ENCODE measurements at places on chromosomes 4 and X. TPM values are rescaled to one million over a fixed set of nuclear protein-coding genes. Genes with fewer than 3 reads are reported as not detected.
A peak's percentile ranks its signal among the peaks of the same experiment; 100 is the strongest.

Gene ZAR1
- not detected for total RNA-seq

Gene ARSJ
- total RNA-seq: not detected

- H3K36me3 ChIP-seq: no peaks in the 10 kb centered on the region
- H3K27ac ChIP-seq: no peak overlapping the region
- no peaks in the 10 kb centered on the region for H3K27me3 ChIP-seq
- no peak overlapping the region for H3K4me3 ChIP-seq
These were observed 8.4 kb downstream of the ANK2 start for GRCh38 chr4:113057891-113058290.

DNA sequence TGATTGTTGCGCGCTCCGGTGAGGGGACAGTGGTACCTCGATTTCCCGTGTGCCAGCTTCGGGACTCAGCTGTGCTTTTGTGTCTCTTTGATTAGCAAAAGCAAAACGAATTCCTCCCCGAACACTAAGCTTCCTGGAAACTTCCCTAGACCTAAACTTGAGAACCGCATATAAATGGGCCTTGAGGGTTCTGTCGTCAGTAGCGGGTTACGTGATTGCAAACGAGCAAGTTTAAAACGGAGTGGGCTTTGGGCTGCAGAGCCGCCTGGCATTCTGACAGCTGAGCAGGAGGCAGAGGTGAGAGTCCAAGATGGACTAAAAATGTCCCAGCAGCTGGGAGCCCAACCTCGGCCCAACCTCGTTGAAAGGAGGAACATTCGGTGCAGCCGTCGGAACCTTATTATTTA, 1.2 kb upstream of the TAPT1 start:
- no peaks in the 10 kb centered on the region for H3K27me3 ChIP-seq
- H3K36me3 ChIP-seq: peaks cover 13% of the 10 kb centered on the region
- peaks cover 66% of the 10 kb centered on the region for H3K4me1 ChIP-seq
- DNase-seq: peak; percentile 13

DNA sequence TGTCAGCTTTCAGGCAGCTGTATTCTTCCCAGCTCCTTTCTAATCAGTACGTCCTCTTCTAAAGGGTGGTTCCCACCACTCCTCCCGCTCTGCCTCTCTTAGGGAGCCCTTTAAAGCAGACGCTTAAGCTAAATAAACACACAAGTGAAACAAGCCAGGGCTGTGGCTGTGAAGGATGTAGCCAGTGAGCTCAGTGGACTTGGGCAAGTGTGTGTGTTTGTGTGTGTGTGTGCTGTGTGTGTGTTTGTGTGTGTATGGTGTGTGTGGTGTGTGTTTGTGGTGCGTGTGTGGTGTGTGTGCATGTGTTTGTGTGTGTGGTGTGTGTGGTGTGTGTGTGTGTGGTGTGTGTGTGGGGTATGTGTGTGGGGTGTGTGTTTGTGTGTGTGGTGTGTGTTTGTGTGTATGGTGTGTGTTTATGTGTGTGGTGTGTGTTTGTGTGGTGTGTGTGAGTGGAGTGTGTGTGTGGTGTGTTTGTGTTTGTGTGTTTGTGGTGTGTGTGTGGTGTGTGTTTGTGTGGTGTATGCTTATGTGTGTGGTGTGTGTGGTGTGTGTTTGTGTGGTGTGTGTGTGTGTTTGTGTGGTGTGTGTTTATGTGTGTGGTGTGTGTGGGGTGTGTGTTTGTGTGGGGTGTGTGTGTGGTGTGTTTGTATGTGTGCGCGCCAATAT, 283.3 kb downstream of the PTTG2 start:
- H3K27me3 ChIP-seq: no peaks in the 10 kb centered on the region
- no peaks in the 10 kb centered on the region for H3K36me3 ChIP-seq
- H3K27ac ChIP-seq: no peak overlapping the region
- H3K4me3 ChIP-seq: no peak overlapping the region

Gene ZNF157
- total RNA-seq: 0.50 TPM

Gene SMIM31
- total RNA-seq: not detected

Gene MBNL3
- 14.7 TPM for total RNA-seq

DNA sequence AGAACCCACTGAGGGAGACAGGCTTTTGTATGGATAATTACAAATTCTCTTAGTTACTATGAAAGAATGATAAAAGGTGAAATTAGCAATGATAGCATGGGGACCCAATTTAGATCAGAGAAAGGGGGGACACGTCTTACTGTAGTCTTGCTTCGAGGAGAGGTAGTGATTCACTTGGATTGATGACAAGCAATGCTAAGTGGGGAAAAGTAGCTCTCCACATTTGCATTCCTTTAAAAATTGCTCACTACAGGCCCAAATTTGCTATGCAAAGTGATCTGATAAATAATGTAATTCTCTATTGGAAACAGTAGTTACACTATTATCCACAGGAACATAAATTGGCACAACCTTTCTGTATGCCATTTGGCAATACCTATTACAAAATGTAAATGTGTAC, 42.5 kb upstream of the MAP3K15 start:
- H3K4me1 ChIP-seq: peaks cover 37% of the 10 kb centered on the region
- H3K27me3 ChIP-seq: no peaks in the 10 kb centered on the region
- H3K36me3 ChIP-seq: peaks cover 2% of the 10 kb centered on the region
- DNase-seq: no peak
- no peak overlapping the region for H3K4me3 ChIP-seq
- no peak overlapping the region for H3K27ac ChIP-seq

DNA sequence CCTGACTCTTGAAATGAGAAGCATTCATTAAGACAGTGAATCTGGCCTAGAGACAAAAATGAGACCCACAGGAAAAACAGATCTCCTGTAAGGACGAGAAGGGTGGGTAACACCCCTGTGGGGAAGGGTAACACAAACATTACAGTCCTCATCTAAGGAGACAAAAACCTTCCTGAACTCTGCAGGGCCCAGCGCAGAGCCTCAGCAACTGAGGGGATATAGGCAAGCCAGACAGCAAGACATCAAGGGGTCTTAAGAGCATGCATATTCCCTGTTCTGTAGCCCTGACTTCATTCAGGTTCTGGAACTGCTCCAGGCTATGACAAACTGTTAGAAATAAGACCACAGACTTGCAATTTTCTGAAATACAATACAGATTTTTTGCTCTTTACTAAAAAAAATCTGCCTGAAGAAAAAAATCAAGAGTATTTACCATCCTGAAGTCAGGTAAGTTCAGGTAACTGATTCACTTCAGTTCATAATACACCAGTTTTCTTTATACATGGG, 15.5 kb downstream of the COX18 start:
- DNase-seq: no peak
- no peak overlapping the region for H3K4me3 ChIP-seq
- peaks cover 17% of the 10 kb centered on the region for H3K4me1 ChIP-seq

GRCh38 chrX:107850422-107850765, 24.7 kb downstream of the MID2 start:
- H3K4me3 ChIP-seq: no peak overlapping the region
- no peaks in the 10 kb centered on the region for H3K27me3 ChIP-seq
- H3K27ac ChIP-seq: no peak overlapping the region
- no peak for DNase-seq
- H3K36me3 ChIP-seq: peaks cover 9% of the 10 kb centered on the region

Gene CSAG2
- not detected for total RNA-seq

GRCh38 chr4:75004755-75005668, 72.1 kb downstream of the PARM1 start:
- no peak overlapping the region for H3K4me3 ChIP-seq
- no peaks in the 10 kb centered on the region for H3K27me3 ChIP-seq
- H3K36me3 ChIP-seq: no peaks in the 10 kb centered on the region
- no peaks in the 10 kb centered on the region for H3K4me1 ChIP-seq
- no peak overlapping the region for H3K27ac ChIP-seq

GRCh38 chr4:153099391-153100140, 104.7 kb upstream of the TRIM2 start:
- no peak for DNase-seq
- no peak overlapping the region for H3K4me3 ChIP-seq
- no peak overlapping the region for H3K27ac ChIP-seq
- no peaks in the 10 kb centered on the region for H3K27me3 ChIP-seq

GRCh38 chr4:134027931-134028330, 173.7 kb downstream of the PABPC4L start:
- H3K27ac ChIP-seq: no peak overlapping the region
- no peaks in the 10 kb centered on the region for H3K4me1 ChIP-seq
- DNase-seq: no peak
- no peak overlapping the region for H3K4me3 ChIP-seq
- H3K36me3 ChIP-seq: no peaks in the 10 kb centered on the region
- H3K27me3 ChIP-seq: no peaks in the 10 kb centered on the region

Gene PRSS12
- not detected for total RNA-seq

Gene SCLT1
- 20.9 TPM for total RNA-seq

Gene NWD2
- not detected for total RNA-seq

DNA sequence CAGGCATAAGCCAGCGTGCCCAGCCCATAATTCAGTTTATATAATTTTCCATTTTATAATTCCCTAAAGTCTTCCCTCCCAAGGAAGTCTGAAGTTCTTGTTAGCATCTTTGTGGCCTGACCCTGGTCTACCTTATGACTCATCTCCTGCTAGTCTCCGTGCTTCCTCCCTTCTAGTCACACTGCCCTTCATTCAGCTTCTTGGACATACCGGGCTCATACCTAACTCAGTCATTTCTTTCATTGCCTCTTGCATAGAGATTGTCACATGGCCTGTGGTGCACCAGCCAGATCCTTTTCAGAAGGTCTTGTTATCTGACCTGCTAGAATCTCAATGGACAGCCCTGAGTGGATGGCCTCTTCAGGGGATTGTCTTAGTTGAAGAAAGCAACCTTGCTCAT, 22.8 kb upstream of the MAML3 start:
- DNase-seq: no peak
- H3K4me3 ChIP-seq: no peak overlapping the region
- no peaks in the 10 kb centered on the region for H3K4me1 ChIP-seq
- peaks cover 18% of the 10 kb centered on the region for H3K27me3 ChIP-seq
- H3K27ac ChIP-seq: no peak overlapping the region

DNA sequence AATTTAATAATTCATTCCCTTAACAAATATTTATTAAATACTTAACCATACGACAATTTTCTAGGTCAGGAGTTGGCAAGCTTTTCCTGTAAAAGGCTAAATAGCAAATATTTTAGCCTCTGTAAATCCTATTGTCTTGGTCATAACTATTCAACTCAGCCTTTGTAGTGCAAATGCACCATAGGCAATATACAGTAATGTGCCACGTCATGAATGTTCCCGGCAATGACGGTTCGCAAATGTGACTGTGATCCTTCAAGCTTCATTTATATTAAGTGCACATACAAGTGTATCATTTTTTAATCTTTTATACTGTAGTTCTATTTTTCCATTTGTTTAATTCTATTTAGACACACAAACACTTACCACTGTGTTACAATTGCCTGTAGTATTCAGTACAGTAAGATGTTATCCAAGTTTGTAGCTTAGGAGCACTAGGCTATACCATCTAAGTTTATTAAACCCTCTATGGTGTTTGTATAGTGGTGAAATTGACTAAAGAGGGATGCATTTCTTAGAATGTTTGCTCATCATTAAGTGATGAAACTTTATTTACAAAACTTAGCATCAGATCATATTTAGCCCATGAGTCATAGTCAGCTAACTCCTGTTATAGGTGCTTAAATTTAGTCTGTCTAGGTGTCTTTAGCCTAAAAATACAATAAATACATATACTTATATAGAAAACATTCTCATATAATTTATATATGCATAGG, 553.6 kb downstream of the STPG2 start:
- no peak for DNase-seq
- H3K36me3 ChIP-seq: no peaks in the 10 kb centered on the region
- no peak overlapping the region for H3K4me3 ChIP-seq
- no peak overlapping the region for H3K27ac ChIP-seq

Gene TCEAL5
- not detected for total RNA-seq

Gene TDO2
- not detected for total RNA-seq

- no peaks in the 10 kb centered on the region for H3K4me1 ChIP-seq
- no peak for DNase-seq
- H3K4me3 ChIP-seq: no peak overlapping the region
- no peak overlapping the region for H3K27ac ChIP-seq
These were observed 82.2 kb upstream of the MAGEA10 start for GRCh38 chrX:152220606-152221005.

DNA sequence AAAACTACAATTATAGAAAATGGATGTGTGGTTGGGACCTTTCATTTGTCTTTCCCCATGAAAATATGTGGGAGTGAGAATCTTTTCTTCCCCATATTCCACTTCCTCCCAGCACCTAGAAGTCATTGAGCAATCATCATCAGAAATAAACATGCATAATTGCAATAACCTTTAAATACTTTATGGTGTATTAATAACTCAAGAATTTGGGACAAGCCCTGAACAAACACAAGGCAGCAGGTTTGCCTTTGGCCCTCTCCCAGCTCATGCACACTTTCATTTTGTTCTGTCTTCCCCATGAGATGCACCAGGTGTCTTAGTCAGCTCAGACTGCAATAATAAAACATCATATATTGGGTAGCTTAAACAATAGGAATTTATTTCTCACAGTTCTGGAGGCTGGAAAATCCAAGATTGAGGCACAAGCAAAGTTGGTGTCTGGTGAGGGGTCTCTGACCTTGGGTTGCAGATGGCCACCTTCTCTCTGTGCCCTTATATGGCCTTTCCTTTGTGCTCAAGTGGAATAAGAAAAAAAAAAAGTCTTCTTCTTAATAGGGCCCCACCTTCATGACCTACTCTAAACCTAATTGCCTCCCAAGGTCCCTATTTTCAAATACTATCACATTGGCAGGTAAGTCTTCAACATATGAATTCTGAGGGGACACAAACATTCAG, 34.7 kb upstream of the TMEM184C start:
- no peaks in the 10 kb centered on the region for H3K36me3 ChIP-seq
- H3K27me3 ChIP-seq: peaks cover 14% of the 10 kb centered on the region
- no peak overlapping the region for H3K4me3 ChIP-seq
- no peaks in the 10 kb centered on the region for H3K4me1 ChIP-seq
- no peak for DNase-seq
- no peak overlapping the region for H3K27ac ChIP-seq

Gene PNMA6F
- total RNA-seq: not detected

DNA sequence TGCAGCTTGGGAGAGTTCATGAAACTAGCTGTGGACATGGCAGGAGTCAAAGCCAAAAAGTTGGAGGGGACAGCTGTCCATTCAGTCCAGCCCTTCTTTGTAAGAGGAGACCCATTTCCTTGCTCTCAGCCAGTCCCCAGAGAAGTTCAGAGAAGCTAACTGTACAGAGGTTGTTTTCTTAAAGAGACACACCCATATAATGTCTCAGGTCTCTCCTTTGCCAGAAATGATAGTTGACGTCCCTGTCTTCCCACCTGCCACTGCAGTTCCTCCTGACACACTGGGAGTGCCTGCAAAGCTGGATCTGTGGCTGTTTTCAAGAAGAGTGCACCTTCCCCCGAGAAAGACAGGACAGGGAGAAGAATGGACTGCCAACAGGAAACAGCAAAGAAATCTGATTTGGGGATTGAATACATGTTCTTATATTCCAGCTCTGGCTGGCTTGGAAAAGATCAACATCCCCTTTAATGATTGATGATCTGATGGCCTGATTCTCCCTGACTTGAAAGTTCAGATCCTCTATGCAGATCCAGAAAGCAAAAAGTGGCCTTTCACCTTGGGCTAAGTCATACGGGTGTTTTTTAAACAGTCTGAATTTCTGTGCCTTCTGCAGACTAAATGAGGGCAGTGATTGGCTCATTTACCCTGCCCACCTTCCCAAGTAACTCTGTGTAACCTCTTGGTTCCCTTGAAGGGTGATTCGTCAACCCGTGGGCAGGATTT, 87.2 kb downstream of the MAOA start:
- no peaks in the 10 kb centered on the region for H3K36me3 ChIP-seq
- H3K4me3 ChIP-seq: no peak overlapping the region
- DNase-seq: no peak
- no peaks in the 10 kb centered on the region for H3K4me1 ChIP-seq
- H3K27ac ChIP-seq: no peak overlapping the region

Measured in activated CD4-positive, alpha-beta memory T cell treated with anti-CD3 and anti-CD28 coated beads for 36 hours (primary cell).